ENCODE measurements at places on chromosomes 7 and 10. TPM values are rescaled to one million over a fixed set of nuclear protein-coding genes. Genes with fewer than 3 reads are reported as not detected.

- DNase-seq: peak; percentile 76
Observed at GRCh38 chr7:139823959-139824521, 5.0 kb upstream of the TBXAS1 start.

GRCh38 chr7:24834128-24834798, 77.0 kb upstream of the GSDME start:
- peak; percentile 30 for DNase-seq

DNA sequence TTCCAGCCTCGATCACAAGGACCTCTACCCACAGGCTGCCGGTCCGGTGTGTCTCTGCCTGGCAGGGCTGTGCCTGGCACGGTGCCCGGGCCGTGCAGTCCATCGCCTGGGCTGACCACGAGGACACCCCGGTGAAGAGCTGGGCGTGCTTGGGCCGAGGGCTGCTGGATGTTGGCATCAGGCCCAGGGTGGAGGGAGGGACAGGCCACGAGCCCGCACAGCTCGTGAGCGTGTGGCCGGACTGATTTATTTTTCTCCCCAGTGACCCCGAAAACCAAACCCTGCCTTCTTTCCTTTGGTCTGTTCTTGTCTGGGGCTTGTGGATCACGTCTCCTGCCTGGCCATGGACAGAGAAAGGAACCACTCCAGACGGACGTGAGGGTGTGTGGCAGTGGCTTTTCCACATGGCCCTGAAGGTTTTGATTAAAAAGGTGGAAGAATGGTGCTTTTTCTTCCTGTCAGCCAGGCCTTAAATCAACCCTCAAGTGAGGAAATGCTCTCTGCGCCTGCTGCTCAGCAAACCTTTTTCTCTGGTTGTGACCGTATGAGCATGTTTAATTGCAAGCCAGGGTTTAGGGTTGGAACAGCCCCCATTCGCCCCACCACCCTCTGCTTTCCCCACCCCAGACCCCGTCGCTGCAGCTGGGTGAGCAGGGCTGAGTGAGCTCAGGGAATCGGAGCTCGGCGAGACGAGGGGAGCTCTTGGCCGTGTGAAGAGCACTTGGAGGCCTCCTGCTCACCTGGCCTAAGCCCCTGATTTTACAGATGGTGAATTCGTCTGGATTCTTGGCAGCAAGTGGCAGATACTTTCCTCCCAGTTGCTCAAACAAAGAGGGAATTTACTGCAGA, 130.1 kb downstream of the RGS10 start:
- DNase-seq: peak; percentile 68

DNA sequence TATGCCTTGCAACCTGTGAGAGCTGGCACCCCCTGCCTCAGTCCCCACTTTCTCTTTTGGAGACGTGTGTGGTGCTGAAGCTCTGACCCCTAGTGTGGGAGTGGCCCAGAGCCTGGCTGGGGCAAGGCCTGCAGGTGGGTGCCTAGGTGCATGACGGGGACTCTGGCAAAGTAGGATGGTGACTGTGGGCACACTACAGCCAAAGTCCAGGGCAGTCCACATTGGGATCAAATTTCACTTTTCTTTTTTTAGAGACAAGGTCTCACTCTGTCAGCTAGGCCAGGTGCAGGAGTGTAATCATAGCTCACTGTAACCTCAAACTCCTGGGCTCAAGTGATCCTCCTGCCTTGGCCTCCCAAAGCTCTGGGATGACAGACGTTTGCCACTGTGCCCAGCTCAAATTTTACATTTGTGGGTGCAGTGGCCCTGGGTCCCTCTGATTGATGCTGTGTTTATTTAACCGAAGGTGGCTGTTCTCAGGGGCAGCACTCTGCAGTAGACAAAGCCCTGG, 52.3 kb downstream of the NEURL1 start:
- no peak for DNase-seq

GRCh38 chr7:125099519-125099918, 169.9 kb upstream of the POT1 start:
- DNase-seq: no peak

- peak; percentile 58 for DNase-seq
Observed at GRCh38 chr7:16982640-16983350, 101.0 kb upstream of the AGR3 start.

GRCh38 chr10:21401196-21401595, 124.3 kb downstream of the SKIDA1 start:
- no peak for DNase-seq

DNA sequence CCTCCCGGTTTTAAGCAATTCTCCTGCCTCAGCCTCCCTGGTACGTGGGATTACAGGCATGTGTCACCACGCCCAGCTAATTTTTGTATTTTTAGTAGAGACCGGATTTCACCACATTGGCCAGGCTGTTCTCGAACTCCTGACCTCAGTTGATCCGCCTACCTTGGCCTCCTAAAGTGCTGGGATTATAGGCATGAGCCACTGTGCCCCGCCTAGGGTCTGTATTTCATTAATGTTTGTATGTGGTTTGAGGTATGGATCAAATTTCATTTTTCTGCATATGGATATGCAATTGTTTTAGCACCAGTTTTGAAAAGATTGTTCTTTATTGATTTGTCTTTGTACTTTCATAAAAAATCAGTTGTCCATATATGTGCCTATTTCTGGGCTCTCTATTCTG, 26.0 kb downstream of the CYP26A1 start:
- no peak for DNase-seq

- DNase-seq: no peak
Observed at GRCh38 chr7:2508327-2509215, 11.0 kb upstream of the LFNG start.

DNA sequence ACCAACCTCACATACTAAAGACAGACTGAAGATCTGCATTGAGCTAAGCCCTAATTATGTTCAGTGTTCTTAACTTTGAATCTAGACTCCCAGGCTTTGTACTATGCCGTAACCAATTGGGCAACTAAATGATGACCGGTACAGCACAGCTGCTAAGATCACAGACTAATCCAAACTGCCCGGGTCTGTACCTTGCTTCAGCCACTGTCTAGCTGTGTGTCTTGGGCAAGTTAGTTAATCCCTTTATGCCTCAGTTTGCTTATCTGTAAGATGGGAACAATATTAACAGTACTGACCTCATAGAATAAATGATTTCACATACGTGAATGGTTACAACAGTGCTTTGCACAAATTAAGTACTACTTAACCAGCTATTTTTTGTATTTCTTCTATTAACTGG, 205.8 kb upstream of the NFE2L3 start:
- no peak for DNase-seq

- DNase-seq: no peak
Observed at GRCh38 chr7:106306256-106306655, 21.5 kb upstream of the NAMPT start.

DNA sequence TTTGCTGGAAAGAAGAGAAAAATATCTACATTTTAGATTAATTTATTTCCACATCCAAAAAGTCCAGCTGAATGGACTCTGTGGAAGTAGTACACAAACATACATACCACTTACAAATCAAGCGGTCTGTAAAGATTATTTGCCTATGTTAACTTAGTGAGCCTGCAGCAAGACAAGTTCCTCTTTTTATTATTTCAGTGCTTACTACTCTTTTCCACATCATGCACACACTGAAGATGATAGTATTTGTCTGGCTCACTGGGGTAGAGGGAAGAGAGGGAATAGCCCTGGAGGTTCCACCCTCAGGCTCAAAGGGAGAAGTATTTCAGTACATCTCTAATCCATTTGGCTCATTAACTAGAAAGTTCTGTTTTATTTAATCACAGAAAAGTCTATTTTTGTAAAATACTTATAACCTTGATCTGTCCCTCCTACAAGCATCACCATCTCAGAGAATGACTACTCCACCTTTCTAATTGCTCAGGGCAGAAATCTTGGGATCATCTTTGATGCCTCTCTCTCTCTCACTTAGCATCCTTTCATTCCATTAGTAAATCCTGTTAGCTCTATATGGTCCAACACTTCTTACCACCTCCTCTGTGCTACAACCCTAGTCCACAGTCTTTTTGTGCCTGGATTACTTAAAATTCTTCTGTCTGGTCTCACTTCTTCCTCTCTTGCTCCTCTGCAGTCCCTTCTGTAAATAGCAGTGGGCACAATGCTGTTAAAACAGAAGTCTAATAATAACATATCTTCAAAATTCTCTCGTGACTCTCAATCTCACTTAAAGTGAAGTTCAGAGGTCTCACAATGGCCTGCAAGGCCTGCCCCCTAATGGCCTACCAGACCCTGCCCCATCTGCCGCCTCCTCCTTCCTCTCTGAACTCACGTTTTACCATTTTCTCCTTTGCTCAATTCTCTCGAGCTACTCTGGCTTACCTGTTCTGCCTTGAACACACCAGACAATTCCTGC, 64.3 kb upstream of the CCDC6 start:
- no peak for DNase-seq

SLC16A12 gene
- total RNA-seq: 2.2 TPM

ZNF736 gene
- total RNA-seq: 49.1 TPM

BTBD16 gene
- total RNA-seq: not detected

TET1 gene
- 19.3 TPM for total RNA-seq

RAPGEF5 gene
- 131 TPM for total RNA-seq
